ENCODE measurements at places on chromosomes 3 and 15.

DNA sequence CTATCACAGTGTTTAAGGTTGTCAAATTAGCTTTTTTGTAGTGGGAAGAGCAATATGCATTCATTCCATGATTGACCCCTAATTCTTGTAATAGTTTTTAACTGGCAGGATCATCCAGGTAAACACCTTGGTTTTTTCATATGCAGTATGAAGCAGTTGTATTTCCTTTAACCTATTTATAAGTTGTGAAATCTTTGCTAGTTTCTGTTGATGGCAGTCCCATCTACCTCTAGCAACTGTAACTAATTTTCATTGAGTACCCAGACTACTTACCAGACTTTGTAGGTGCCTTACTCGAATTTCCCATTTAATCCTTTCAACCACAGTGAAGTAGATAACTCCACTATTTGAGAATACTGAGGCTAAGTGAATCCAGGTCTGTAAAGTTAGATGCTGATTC lies 6.1 kb downstream of the FXR1 start:
- no peak for DNase-seq

- peak; percentile 97 for DNase-seq
Measured at GRCh38 chr15:74196175-74196574, 6.4 kb downstream of the STRA6 start.

GRCh38 chr15:63938486-63939061 lies 104.8 kb upstream of the HERC1 start:
- no peak for DNase-seq

GRCh38 chr3:79473993-79474392 lies 293.8 kb downstream of the ROBO1 start:
- no peak for DNase-seq

GRCh38 chr15:52200831-52201365 lies 9.7 kb upstream of the GNB5 start:
- DNase-seq, result no peak

DNA sequence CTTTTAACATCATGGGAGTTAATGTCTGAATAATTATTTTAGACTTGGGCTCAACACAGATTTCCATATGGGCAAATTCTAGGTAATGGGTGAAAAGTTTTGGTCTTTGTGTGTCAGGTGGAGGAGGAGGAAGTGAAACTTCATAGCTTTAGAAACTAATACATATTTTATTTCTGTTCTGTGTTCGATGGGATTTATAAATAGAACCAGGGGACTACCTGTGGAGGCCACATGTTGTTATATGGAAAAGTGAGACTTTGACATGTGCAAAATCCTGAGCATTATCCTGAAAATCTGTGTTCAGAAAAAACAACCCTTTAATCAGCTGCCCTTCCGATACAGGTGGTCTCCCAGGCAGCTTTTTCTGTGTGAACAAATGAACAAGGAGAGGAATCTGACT lies 209.5 kb downstream of the SOX2 start:
- DNase-seq, result no peak

- peak; percentile 95 for DNase-seq
Measured at GRCh38 chr3:102195198-102195948, 239.4 kb upstream of the ZPLD1 start.

DNA sequence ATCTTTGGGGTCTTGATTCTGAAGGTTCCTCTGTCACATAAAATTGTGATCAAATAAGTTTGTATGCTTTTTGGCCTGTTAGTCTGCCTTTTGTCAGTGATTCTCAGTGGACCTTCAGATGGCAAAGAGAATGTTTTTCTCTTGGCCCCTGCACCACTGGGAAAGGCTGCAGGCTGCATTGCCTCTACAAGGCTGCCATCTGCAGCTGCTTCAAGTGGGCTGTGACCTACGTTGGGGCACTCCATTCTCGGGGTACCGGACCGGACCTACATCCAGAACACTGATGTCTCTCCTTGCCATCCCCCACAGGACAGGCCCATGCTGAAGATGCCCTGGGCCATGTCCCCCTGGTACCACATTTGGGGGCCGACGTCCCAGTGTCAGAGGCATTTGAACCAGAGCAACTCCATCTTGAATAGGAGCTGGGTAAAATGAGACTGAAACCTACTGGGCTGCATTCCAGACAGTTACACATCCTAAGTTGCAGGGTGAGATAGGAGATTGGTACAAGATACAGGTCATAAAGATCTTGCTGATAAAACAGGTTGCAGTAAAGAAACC lies 37.5 kb upstream of the MFGE8 start:
- no peak for DNase-seq

All from HT-29 (cell line).